Posterior vena cava (tissue), 2 donors: ENCODE measurements at places on chromosomes 4 and X. TPM values are rescaled to one million over a fixed set of nuclear protein-coding genes. Genes with fewer than 3 reads are reported as not detected.

DNA sequence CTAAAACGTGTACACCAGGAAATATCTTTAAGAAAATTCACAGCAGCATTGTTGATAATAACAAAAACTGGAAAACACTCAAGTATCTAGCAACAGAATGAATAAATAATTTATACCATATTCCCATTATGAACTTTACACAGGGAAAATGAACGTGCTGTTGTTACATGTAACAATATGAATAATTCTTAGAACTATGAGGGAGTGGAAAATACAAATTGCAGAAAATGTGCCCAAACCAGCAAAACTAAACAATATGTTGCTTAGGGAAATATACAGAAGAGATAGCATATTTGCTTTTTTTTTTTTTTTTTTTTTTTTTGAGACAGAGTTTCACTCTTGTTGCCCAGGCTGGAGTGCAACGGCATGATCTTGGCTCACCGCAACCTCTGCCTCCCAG, 14.8 kb upstream of the FAT1 start:
- DNase-seq: no peak

DNA sequence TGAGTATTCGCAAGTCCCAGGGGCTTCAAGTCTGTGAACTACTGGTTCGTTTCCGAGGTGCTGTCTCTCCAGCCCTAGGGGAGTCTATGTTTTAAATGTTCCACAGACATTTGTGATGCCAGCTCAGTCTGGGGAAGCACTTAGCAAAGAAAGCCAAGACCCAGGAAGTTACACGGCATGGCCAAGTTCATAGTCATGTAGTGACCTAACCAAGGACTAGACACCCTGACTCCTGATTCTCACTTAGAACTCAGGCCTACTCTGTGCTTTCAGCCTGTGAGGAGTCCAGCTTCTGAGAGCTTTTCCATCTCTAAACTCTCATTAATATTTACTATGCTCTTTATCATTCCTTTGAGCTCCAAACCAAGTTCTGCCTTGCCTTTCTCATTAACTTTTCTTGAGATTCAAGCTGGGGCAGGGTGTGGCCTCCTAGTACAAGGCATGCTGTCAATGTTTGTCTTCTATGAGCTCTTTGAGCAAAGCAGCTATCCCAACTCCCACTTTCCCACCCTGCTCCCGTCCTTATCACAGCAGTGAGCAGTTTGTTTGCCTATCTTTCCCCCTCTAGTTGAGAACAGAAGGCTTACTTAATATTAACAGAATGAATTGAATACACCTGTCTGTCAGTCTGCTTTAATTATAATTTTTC, 105.4 kb upstream of the FAM9C start:
- DNase-seq: no peak

GRCh38 chr4:57318703-57319102, 208.5 kb upstream of the IGFBP7 start:
- no peak for DNase-seq

The RASL11B gene
- 26.8 TPM for total RNA-seq

DNA sequence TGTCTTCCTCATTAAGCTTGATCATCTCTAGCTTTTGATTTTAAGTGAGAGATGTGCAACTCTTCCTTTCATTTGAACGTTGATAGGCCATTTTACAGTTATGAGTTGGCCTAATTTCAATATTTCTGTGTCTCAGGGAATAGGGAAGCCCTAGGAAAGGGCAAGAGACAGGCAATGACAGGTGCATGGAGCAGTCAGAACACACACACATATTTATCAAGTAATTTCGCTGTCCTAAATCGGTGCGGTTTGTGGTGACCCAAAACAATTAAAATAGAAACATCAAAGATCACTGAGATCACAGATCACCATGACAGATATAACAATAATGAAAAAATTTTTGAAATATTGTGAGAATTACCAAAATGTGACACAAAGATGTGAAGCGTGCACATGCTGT, 87.7 kb upstream of the LSM6 start:
- DNase-seq: no peak

- no peak for DNase-seq
Measured at GRCh38 chr4:73816814-73817213, 19.7 kb upstream of the CXCL6 start.

DNA sequence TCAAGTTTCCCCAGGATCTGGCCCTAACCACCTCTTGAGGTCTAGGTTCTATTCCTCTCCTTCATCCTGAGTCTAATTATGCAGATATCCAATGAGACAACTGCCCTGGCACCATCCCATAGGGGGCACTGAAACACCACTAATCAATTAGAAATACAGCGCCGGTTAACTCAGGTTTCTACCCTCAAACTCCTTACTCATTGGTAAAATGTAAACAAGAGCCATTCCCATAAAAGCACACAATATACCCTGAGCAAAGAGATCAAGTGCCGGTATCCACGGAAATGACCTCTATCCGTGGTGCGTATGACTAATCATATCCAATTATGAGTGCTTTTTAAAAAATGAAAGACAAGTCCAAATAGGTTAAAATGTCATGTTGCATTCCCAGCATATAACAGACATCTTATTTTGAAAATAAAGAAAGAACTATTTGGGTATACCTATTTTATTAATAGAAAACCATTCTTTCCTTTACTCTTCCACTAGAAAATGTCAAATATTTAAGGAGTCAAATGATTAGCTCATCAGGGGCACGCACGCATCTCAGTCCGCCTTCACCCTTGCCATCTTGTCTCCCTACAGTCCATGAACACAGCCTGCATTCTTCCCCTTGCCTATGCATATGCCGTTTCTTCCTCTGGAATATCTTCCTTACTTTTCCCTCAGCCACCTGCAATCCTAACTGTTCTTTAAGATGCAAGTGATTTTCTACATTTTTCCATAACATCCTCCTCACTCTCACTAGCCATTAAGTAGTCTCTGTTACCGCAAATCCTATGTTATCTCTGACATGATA, 141.1 kb downstream of the MAML3 start:
- no peak for DNase-seq

DNA sequence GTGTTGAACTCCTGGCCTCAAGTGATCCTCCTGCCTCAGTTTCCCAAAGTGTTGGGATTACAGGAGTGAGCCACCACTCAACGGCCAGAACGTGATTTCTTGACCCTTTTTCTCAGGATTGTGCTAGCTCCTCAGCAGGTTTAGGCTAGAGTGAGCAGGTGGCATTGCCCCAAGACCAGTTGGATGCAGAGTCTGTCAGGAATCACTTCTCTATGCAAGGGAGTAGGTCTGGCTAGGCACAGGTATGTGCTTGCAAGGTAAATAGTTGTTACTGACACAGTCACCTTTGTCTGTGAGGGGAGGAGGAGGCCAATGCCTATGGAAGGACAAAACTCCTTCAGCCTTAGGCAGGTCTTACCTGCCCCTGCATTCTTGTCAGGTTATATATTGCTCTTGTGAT, 24.2 kb downstream of the SLC25A5 start:
- peak; percentile 7 for DNase-seq

The SYN1 gene
- total RNA-seq: 1.2 TPM

DNA sequence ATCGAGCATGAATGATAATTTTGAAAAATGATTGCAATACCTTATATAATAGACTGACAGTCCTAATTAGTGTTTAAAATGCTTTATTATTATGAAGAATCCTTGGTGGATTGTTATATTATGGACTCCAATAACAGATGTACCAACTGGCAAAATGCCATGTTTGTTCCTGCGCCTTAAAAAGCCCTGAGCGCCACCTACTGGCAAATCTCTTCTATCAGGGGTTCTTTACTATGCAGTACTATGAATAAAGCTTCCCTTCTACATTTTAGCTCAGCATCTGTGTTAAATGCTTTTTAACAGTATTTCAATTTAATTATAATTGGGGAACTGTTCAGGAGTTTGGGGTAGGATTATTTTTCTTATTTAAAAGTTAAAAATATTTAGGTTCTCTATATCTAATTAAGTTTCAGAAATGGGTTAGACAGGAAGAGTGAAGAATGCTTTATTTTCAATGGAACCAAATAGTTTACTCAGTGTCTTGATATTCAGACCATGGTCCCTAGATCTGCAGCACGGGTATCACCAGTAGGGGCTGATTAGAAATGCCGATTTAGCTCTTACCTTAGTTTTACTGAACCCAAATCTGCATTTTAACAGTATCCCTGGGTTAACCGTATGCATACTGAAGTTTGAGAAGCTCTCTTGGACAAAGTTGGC, 20.0 kb downstream of the CFAP97 start:
- DNase-seq: no peak

DNA sequence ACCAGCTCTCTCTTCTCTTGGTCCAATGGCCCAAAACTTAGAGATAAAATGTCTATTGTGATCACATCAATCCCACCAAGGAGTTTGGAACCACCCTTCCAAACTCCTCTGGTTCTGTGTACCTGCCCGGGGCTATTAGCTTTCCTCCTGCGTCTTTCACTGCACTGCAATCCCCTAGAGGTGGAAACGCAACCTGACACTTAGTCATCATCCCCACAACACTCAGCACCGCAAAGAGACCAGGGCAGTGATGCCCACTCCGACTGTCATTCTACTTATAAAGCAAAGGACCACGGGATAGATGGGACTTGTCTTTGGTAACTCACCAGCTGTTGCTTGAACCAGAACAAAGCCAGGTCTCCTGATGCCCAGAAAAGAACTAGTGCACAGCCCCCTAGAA, 22.0 kb downstream of the AFAP1 start:
- DNase-seq: no peak

DNA sequence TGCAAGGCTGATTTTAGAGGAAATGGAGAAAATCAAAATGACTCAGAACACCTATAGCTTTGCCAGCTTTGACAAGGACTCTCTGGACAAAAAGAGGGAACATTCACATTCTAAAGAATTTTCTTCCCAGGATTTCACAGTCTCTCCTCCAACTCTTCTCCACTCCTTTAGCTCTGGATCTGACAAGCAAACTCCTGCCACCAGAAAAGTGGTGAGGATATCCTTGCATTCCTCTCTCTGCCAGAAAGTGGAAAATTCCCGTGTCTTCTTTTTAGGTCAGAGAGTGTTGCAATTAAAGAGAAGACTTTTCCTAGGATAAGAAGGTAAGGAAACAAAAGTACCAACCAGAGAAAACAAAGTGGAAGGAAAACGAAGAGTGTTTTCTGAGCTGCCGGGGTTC, 16.1 kb upstream of the PDGFRA start:
- no peak for DNase-seq

GRCh38 chr4:84480082-84480481, 19.0 kb downstream of the NKX6-1 start:
- no peak for DNase-seq

DNA sequence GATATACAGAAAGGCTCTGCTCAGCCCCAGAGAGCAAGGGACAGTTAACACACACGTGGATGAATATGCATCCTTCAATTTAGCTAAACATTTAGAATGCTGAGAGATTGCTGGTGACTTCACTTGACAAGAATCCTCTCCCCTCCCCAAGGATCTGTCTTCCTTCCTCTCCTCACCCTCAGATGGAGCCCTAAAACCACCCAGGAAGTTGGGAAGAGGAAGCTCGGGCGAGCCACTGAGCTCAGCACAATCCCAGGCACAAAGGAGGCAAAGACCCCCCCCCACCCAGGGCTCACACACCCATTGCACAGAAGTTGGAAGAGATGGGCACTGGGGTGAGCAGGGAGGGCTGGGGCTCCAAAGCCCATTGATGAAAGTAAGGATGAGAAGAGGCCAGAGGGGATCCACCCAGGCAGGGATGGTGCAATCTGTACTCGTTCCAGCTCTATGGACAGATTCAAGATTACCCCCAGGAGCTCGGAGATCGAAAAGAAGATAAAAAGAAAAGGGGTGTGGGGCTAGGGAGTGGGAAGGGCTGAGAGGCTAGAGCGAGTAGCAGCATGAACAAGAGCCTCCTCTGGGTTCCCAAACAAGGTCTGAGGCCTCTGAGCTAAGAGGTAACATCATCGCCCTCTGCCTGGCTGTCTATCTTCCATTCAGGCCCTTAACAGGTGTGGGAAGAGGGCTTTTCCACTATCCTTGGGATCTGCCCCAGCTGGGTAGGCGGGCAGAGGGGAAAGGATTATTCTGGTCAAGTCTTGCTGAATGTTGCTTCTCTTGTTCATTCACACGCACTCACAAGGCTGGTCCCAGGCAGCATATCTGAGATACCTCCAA, 1.2 kb downstream of the TFE3 start:
- DNase-seq: no peak
